ENCODE measurements at places on chromosomes 5 and 9. TPM values are rescaled to one million over a fixed set of nuclear protein-coding genes. Genes with fewer than 3 reads are reported as not detected.
A peak's percentile ranks its signal among the peaks of the same experiment; 100 is the strongest.

DNA sequence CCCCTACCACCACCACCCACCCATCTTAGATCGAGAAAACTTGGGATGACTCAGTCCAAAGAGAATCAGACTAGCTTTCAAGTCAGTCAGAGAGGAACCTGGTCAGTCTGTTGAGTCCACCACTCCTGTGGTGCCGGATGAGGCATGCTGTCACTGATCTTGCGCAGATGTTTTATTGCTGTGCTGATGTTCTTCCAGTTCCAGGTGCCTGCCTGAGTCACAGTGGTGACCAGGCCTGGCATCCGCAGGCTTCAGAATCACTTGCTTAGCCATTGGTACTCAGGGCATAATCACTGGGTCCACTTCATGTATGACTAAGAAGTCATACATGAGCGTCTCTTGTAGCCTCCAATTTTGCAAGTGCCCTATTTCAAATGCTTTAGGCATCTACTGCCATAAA, 114.1 kb downstream of the MUSK start:
- no peak for DNase-seq

- no peak for DNase-seq
Observed at GRCh38 chr9:132717326-132717945, 47.2 kb downstream of the GTF3C4 start.

- DNase-seq = no peak
Observed at GRCh38 chr9:96241391-96241809, 60.6 kb downstream of the HSD17B3 start.

GRCh38 chr5:97547999-97548738, 365.1 kb upstream of the RIOK2 start:
- DNase-seq = no peak

GRCh38 chr9:27361492-27361891, 64.5 kb upstream of the EQTN start:
- DNase-seq = peak; percentile 73

GRCh38 chr5:135154961-135155360, 120.9 kb upstream of the PITX1 start:
- DNase-seq = no peak

- DNase-seq = no peak
Observed at GRCh38 chr9:129583308-129584038, 37.4 kb downstream of the C9orf50 start.

- DNase-seq = no peak
Observed at GRCh38 chr9:19473605-19474004, 64.8 kb downstream of the ACER2 start.

- DNase-seq = no peak
Observed at GRCh38 chr9:123999661-124000060, 11.9 kb upstream of the LHX2 start.

- no peak for DNase-seq
Observed at GRCh38 chr5:126875303-126875785, 98.4 kb downstream of the LMNB1 start.

GRCh38 chr9:133276001-133276884, 1.2 kb upstream of the ABO start:
- DNase-seq = no peak

DNA sequence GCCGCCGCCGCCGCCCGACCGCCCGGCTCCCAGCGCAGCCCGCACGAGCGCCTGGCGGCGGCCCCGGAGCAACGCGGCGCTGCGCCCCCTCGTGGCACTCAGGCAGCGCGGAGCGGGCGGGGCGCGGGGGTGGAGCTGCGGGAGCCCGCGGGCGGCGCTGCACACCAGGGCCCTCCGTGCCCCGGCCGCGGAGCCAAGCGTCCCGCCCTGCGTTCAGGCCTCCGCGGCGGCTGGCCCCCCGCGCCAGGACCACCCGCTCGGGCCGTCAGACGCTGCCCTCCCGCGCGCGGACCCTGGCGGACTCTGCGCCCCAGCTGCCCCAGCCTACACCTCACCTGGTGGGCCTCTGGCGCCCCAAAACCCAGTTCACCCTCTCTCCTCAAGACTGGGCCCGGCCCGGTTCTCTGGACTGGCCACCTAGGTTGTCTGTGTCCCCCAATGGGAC, at the start of gene RASGEF1C:
RASGEF1C (minus strand) TSS at position 75 of the 445 bp plus-strand sequence. CDS start 71,159 bp downstream, outside the sequence.
- DNase-seq = peak; percentile 80

DNA sequence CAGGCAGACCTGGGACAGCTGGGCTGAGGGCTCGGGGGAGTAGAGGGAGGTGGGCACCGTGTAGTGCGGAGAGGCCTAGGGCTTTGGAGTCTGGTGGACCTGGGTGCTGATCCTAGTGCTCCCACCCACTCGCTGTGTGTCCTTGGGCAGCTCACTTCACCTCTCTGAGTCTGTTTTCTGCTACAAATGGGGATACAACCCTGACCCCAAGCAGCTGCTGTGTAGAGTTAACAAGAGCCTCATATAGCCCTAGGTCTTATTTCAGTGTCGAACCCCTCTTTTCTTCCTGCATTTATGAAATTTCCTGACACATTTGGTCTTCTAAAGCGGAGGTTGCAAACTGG, 16.4 kb downstream of the ERGIC1 start:
- DNase-seq = no peak

DNA sequence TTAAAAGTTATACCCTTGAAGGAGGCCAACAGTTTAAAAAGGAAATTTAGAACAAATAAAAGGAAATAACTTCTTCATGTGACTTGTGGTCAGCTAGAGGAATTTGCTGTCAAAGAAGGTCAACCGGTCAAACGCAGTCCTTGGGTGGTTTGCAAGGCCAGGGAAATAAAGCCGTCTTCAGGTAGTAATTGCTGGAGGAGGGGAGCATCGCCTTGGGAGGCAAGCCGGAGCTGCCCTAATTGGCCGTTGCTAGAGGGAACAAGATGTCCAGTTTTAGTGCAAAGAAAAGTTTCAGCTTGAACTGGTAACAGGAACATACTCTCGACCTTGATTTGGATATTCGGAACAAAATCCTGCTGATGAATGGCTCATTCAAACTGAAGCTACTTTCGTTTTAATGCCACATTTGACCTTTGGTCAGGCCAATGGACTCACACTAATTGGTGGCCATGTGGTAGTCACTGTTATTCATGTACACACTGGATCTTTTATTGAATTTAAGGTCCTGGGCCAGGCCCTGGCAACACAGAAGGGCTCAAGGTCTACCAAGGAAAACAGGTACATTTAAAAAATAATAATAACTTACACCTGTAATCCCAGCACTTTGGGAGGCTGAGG, 47.0 kb upstream of the MYO10 start:
- no peak for DNase-seq

- DNase-seq = no peak
Observed at GRCh38 chr5:81721049-81721448, 29.8 kb downstream of the SSBP2 start.

GRCh38 chr5:61329550-61330128, 2.4 kb upstream of the ZSWIM6 start:
- no peak for DNase-seq

GRCh38 chr5:73815631-73816030, 189.6 kb downstream of the ARHGEF28 start:
- no peak for DNase-seq

DNA sequence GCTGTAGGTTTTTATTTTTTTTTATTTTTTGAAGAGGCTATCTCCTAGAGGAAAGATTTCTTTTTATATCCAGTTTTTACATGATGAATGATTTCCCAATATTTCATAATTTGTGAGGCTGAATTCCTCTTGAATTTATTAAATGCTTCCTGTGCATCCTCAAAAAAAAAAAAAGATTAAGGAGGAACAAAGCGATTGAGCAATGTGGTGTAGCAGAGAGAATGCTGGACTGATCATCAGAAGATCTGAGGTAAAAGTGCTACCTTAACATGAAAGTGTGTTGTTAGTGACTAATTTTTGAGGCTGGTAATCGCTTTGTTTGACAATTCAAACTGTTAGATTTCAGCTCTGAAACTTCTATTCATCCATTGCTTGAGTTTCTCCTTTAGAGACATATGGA, 125.1 kb downstream of the ESM1 start:
- no peak for DNase-seq

Gene SLC1A1
- total RNA-seq = 5.0 TPM

Gene TRUB2
- total RNA-seq = 11.7 TPM

Gene RALGDS
- 179 TPM for total RNA-seq

Gene NTRK2
- total RNA-seq = 1.2 TPM
